Aorta (tissue), 5 donors: ENCODE measurements at places on chromosomes 2 and 18. TPM values are rescaled to one million over a fixed set of nuclear protein-coding genes. Genes with fewer than 3 reads are reported as not detected.

The DNAJC5G gene
- 2.3 TPM for polyA plus RNA-seq

The MATN3 gene
- 0.13 TPM for polyA plus RNA-seq

The CRYGD gene
- polyA plus RNA-seq: not detected

The ADAM23 gene
- polyA plus RNA-seq: 1.5 TPM

The ABCG5 gene
- polyA plus RNA-seq: 8.8 TPM

The NYAP2 gene
- 0.25 TPM for polyA plus RNA-seq

The GREB1L gene
- polyA plus RNA-seq: 2.6 TPM
